ENCODE measurements at places on chromosomes 1 and 21. TPM values are rescaled to one million over a fixed set of nuclear protein-coding genes. Genes with fewer than 3 reads are reported as not detected.
A peak's percentile ranks its signal among the peaks of the same experiment; 100 is the strongest.

Gene LCE3E
- not detected for total RNA-seq

Gene ABCG1
- total RNA-seq, result 0.21 TPM

Gene C21orf58
- total RNA-seq, result 2.4 TPM

Gene IFI44
- 0.66 TPM for total RNA-seq

Gene COL6A1
- 10.1 TPM for total RNA-seq

Gene SPRR5
- total RNA-seq, result not detected

Gene NFASC
- total RNA-seq, result 1.7 TPM

Gene ZNF593OS
- not detected for total RNA-seq

Gene OPRD1
- total RNA-seq, result not detected

Gene WNT4
- total RNA-seq, result 0.16 TPM

Gene OR14K1
- not detected for total RNA-seq

Gene UHMK1
- total RNA-seq, result 93.8 TPM

Gene TTC22
- not detected for total RNA-seq

Gene PPIE
- 39.1 TPM for total RNA-seq

Gene CAPN9
- not detected for total RNA-seq

GRCh38 chr1:42927274-42927841, 31.3 kb downstream of the SLC2A1 start:
- no peak for DNase-seq

DNA sequence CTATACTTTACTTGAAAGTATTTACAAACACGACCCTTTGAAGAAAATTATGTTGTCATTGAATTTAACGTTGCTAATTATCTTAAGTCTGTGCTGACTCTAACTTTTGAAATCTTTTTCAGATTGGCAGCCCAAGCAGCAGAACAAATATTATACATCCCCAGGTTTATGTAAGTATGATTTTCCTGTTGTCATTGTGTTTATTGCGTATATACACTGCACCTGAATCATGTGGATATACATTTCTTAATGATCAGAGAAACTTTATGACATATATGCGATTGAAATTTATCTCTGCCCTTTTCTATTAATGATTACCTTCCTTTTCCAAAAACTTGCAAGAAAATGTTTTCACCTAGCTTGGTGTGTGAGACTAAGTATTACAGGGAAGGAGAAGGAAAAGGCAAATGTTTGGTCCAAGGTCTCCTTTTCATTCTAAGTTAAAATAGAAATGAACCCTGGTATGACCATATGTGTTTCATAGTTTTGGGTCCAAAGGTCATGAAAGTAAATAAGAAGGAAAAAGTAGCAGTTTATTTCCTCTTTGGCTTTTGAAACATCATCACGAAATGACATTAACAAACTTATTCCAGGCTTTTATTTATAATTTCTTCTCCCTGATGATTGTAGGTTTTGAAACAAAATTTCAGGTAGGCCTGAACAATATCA, 116.8 kb downstream of the VPS13D start:
- no peak for DNase-seq

- DNase-seq, result no peak
Observed at GRCh38 chr1:62544570-62544969, 52.8 kb upstream of the ANGPTL3 start.

- DNase-seq, result no peak
Observed at GRCh38 chr1:46087891-46088290, 44.5 kb downstream of the PIK3R3 start.

- no peak for DNase-seq
Observed at GRCh38 chr1:62612770-62613169, 15.4 kb downstream of the ANGPTL3 start.

GRCh38 chr1:109649491-109649914, 6.4 kb upstream of the GSTM4 start:
- peak; percentile 63 for DNase-seq

GRCh38 chr1:166080277-166080966, 86.4 kb downstream of the FAM78B start:
- DNase-seq, result peak; percentile 7

- peak; percentile 47 for DNase-seq
Observed at GRCh38 chr1:215599418-215600074, 32.4 kb downstream of the KCTD3 start.

- DNase-seq, result no peak
Observed at GRCh38 chr1:18491168-18491567, 10.4 kb downstream of the KLHDC7A start.

DNA sequence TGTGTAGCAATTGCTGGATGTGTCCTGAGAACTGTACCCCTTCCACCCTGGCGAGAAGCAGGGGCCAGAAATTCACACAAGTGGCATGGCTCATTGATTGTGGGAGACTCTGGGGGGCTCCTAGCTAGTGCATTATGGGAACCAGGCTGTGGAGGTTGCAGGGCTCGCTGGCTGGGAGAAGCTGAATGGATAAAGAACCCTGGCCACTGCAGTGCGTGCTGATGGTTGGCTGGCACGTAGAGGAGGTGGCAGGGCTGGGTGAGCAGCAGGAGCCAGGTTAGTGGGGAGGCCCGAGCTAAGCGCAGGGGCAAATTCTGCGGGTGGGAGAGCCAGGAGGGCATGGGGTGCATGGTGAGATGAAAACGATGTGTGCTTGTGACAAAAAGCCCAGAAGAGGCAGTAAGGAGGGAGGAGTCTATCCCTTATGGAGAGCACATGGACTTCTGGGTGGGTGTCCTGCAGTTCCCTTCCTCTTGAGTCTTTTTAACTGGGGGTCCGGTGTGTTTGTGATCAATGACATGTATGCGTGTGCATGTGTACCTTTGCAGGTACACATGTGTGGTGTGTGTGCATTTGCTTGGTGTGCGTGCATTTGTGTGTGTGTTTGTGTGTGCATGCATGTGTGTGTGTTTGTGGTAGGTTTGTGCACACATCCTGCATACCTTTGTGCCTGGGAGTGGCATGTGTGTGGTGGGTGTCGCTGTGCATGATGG, 3.6 kb downstream of the GUK1 start:
- DNase-seq, result no peak

- DNase-seq, result no peak
Observed at GRCh38 chr1:41608211-41608610, 123.7 kb upstream of the EDN2 start.

DNA sequence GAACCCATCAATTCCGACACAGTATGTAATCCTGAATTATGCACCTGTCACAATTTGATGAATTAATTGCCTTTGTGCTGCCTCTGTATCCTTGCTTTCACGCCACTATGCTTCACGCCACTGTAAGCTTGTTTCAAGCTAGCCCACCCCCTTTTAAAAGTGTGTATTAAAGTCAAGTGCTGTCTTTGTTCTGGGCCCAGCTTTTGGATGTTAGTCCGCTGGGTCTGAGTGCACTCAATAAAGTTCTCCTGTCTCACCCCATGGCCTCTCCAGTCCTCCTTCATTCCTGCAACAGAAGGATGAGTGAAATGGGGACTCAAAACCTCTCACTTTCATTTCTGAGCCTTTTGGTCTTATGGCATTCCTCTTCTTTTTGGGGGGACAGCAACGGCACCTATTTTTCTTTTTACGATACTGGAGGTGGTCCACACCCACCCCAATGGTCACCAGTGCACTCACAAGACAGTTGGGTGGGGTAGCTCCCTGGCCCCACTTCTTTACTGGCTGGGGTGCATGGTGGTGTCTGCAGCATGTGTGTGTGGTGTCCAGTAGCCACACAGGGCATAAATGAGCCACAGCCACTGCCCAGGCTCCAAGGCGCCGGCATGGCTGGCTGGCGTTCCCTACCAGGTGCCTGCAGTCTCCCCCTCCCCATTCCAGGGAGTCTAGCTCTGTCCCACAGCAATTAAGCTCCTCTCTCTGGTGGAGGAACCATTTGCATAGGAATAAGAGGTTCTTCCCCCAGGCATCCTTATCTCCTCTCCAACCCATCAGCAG, 1.8 kb downstream of the THEM4 start:
- no peak for DNase-seq

DNA sequence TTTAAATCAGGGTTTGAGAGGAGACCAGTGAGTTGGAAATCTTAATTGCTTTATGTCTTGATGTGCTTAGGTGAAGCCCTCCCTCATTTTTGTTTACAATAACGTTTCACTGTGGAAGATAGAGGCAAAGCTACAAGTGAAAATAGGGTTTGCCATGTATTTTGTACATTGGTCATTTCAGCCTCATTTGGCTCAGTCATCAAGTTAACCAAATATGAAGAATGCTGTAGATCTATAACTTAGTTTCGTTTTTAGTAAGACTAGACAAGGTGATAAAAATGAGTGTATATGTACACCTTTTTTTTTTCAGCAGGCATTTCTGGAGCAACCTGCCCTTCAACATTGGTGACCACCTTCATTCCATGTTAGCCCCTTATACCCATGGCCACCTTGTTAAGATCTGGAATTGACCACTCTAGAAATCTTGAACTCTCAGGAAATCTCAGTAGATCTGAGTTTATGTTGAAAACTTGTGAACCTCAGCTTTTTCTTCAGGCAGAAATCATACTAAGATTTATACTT, 2.9 kb downstream of the NFYC start:
- no peak for DNase-seq

GRCh38 chr1:190436615-190437014, 41.0 kb downstream of the BRINP3 start:
- DNase-seq, result peak; percentile 63

DNA sequence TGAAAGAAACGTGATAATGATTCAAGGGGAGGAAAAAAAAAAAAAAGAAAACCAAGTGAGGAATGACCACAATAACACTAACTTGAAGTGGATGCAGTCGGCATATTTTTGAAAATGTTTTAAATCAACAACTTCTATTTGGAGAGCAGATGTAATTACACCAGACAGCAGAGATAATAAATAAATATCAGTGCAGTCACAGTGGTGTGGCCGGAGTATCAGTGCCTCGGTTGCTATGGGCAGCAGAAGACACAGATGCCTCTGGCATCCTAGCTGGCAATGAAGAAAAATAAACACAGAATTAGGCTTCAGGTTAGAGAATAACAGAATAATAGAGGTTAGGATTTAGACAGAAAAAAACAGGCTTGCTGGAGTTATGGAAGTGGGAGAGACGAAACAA, 888.3 kb downstream of the LTN1 start:
- DNase-seq, result no peak

DNA sequence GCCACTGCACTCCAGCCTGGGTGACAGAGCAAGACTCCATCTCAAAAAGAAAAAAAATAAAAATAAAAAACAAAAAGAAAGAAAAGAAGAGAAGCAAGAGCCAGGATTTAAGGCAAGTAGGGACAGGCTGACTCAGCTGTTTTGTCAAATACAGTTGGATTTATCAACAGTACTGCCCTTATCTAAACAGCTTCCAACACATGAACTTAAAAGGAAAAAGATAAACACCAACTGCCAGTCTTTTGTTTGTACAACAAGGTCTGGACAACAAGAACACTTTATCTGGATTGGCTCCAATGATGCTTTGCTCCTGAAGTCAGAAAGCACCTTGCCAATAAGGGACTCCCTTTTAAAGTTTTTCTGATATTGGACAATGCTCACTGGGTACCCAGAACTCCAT, 886.0 kb downstream of the ADGRL2 start:
- no peak for DNase-seq

DNA sequence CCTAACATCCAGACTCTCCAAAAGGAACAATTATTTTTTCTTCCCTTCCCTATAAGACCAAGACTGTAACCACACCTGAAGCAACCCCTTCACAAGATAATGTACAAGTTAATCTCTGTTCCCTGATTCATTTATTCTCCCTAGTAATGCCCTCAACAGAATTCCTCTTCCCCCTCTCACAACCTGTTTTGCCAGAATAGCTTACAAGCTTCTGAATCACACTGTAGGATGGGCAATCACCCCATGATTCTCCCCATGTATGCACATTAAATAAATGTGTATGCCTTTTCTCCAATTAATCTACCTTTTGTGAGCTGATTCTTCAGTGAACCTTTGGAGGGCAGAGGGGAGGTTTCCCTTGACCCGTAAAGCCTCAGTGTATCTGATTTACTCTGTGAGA, 20.9 kb upstream of the RNF11 start:
- DNase-seq, result no peak

DNA sequence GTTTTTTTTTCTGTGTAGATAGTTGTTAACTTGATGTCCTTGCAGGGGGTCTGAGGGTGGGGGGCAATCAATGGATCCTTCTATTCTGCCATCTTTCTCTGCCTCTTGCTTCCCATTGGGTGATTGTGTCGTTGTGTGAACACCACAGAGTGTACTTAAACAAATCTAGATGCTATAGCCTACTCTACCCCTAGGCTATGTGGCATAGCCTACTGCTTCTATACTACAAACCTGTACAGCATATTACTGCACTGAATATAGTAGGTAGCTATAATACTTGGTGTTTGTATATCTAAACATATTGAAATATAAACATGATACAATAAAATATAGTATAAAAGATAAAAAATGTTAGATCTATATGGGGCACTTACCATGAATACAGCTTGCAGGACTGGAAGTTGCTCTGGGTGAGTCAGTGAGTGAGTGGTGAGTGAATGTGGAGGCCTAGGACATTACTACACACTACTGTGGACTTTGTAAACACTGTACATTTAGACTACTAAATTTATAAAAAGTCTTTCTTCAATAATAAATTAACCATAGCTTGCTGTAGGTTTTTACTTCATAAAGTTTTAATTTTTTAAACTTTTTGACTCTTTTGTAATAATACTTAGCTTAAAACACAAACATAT, 105.4 kb downstream of the CENPF start:
- DNase-seq, result no peak

DNA sequence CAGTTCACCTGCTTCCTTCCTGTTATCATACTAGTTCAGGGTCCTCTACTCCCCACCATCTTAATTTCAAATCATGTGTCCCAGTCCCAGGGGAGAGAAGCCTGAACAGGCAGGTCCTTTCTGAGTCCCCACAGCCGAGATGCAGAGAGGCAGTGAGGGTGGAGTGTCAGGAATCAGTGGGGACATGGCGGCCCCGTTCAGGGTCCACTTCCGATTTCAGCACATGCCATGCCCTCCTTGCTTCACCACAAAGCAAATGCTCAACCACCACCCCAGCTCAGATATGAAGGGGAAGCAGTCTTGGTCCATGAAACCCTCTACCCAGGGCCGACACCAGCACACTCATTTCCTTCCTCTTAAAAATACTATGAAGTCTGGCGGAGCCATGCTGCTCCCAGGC, 5.2 kb upstream of the SEMA4A start:
- DNase-seq, result no peak

- no peak for DNase-seq
Observed at GRCh38 chr1:165635823-165636222, 4.8 kb downstream of the MGST3 start.

DNA sequence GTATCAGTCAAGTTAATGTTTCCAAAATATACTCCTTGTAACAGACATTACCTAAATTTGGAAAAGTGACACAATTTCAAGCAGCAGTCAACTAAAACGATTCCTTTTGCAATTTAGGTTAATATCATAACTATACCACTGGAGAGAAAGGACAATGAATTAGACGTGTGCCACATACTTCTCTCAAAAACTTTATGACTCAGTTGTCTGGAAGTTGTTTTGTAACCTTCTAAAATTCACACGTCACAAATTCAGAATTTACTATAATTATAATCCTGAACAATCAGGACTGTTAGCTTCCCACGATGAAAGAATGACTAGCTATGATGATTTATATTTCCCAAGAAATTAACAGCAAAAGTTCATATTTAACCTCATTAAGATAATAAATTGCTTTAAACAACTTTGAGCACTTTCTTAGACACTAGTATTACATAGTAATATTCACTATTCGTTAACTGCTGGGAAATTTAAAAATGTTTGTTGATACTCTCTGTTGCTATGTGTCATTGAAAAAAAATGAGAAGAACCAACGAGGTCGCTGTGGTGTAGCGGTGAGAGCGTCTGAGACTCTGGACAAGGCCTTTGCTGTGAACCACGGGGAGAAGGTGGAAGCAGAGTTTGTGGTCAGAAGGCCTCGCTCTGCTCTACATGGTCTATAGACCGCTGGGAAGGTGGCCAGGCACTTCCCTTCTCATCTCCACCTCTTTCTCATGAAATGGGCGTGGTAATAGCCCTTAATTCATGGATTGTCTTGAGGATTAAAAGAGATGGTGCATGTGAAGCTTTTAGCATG, 27.9 kb upstream of the BATF3 start:
- DNase-seq, result no peak
